NCI-H82 (cell line): ENCODE measurements at places on chromosomes 6 and 20.

DNA sequence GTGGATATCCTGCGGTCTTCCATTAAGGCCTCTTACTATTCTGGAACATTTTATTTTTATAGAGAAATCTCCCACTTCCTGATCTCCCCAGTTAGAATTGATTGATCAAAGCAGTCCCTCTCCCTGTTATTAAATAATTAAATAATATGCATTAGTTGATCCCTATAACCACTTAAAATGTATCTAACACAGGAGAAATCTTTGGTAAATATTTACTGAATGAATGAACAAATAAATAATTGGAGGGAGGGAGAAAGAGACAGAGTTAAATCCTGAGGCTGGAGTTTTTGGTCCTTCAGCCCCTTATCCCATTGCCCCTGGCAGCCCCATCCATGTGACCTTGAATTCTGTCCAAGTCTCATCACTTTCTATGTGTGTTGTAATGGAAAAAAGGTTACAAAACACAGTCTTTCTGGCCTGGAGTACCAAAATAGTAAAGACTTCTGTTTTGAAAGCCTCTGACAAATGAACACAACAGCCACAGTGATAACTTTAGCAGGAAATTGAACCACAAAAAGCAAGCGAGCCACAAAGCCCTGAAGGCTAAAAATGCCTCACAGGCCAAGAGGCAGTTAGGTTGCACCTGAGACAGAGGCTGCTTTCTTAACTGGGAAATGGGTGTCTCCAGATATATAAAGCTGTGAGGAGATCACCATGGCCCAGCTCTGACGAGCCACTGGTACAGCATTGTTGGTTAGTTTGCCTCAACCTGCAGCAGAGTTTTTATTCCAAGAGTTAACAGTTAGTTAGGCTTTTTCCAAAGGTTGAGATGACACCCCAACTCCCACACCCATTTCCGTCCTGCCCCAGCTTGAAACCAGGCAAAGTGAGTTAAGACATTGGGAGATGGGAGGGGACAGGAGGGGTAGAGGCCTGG is 11.3 kb downstream of the NT5E start:
- no peak for DNase-seq

GRCh38 chr20:58740356-58741308 is 48.0 kb downstream of the NPEPL1 start:
- no peak for DNase-seq

DNA sequence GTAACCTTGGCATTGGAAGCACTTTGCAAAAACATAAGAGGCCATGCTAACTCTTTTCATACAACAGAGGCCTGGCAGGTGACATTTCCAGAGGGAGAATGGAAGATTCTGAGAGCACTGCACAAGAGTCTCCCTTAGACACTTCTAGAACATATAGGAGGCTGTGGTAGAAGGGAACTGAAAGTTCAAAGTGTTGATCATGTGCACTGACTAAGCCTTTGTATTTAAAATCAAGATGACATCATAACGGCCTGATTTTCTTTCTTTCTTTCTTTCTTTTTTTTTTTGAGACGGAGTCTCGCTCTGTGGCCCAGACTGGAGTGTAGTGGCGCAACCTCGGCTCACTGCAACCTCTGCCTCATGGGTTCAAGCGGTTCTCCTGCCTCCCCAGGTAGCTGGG is 26.8 kb upstream of the DNAAF9 start:
- no peak for DNase-seq

DNA sequence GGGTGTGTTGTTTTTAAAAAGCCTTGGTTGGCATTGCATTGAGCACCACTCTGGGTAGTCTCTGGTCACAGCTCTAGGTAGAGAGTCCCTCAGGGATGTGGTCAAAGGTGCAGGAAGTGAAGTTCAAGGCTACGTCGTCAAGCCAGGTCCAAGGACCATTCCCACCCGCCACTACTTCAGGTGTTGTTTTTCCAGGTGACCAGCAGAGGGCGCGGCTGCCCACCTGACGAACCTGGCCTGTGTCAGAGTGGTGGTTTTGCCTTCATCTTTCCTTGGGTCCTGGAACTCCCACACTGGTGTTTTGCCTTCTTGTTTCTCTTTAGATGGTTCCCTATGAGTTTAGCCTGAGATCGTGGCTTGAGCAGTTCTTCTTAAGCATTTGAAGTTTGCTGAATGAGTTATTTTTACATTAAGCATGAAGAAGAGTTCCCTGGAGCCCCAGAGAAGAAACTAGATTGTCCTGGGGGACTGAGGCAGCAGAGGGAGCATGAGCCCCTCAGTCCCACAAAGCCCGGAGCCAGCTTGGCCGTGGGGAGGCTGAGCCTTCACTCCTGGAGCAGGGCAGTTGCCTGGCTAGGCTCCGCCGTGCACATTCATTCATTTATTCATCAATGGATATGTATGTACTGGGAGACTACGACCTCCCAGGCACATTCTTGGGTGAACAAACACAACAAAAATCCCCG is 5.6 kb upstream of the PHACTR3 start:
- peak; percentile 61 for DNase-seq

DNA sequence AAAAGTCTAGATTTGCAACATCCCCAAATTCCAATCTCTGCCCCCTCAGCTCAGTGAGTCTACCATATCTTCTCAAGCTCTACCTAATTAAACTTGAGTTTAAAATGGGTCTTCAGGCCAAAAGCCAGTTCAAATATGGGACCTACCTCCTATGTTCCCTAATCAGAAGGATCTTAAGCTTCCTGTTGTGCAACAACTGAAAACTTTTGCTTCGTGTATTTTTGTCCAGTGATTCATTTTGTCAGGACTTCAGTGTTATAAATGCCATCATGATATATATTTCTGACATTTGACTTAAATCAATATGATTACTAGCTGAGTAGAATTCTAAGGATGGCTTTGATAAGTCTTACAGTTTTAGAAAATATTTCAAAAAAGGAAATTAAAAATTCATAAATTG is 622.6 kb upstream of the PTCHD4 start:
- DNase-seq = no peak

GRCh38 chr6:43669922-43670622 is 17.5 kb downstream of the MRPS18A start:
- no peak for DNase-seq

- DNase-seq = peak; percentile 23
Measured at GRCh38 chr6:154247119-154247861, 109.3 kb downstream of the IPCEF1 start.

DNA sequence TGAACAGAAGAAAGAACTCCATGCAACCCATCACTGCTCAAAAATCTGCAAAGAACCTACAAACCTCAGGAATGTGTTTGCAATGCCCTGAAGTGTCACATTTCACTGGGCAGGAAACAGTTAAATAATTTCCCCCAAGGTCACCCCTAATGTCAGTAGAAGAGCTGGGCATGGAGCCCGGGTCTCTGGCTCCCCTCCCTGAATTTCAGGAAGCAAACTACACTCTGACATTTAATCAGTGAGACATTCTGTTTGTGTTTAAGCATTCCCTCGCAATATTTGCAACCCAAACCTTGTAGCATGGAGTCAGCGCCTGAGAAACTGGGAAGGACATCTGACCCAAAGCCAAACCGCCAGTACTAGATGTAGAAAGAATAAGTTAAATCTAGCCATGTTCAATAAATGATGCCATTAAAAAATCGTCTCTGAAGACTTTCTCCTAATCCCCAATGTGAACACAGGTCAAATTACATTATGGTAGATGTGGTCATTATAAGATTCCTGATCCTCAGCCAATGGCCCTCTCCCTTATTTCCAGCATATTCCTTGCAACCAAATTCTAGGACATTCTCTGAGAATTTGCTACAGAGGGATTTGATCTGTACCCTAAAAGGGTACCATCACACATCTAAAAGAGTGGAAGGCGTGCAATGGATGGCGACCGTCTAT is 91.2 kb upstream of the ADTRP start:
- no peak for DNase-seq

GRCh38 chr20:8076306-8077136 is 55.5 kb upstream of the PLCB1 start:
- no peak for DNase-seq

GRCh38 chr20:50332491-50332980 is 141.9 kb downstream of the CEBPB start:
- DNase-seq = no peak

- DNase-seq = no peak
Measured at GRCh38 chr20:3470208-3470626, 601 bp upstream of the ATRN start.

DNA sequence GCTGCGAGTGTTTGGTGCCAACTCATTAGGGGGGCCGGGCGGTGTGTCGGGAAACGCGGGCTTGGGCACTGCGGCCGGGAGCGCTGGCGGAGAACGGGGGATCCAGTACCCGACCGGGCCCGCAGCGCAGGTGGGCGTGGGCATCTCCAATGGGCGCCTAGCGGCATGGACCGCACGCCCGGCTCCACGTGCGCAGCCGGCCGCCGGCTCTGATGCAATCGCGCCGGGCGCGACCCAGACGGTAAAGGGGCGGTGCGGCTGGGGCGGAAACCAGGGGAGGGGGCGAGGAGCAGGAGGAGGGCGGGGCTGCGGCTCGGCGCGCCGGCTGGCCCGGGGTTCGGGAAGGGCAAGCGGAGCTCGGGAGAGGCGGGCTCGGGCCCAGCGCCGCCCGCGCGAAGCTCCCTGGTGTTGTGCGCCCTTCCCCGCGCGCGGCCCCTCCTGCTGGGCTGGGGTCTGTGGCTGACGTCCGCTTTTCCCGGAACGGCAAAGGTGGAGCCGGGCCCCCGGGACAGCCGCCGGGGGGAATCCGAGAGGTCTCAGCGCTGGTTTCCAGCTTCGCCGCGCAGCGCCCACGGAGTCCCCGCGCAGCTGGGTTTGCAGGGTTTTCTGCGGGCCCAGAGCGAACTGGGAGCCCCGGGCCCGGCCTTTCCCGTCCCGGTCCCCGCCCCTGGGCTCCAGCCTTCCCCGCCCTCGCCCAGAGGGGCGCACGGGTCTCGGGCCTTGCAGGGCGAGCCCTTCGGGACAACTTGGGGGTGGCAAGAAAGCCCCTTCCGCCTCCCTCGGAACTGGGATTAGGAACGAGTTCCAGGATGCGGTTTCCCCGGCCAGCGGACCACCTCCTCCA is 867 bp downstream of the MTHFD1L start:
- DNase-seq = peak; percentile 96

GRCh38 chr6:8017705-8018104 is 46.5 kb downstream of the BLOC1S5 start:
- no peak for DNase-seq

GRCh38 chr6:56995347-56995902 is 40.5 kb downstream of the BEND6 start:
- peak; percentile 13 for DNase-seq

DNA sequence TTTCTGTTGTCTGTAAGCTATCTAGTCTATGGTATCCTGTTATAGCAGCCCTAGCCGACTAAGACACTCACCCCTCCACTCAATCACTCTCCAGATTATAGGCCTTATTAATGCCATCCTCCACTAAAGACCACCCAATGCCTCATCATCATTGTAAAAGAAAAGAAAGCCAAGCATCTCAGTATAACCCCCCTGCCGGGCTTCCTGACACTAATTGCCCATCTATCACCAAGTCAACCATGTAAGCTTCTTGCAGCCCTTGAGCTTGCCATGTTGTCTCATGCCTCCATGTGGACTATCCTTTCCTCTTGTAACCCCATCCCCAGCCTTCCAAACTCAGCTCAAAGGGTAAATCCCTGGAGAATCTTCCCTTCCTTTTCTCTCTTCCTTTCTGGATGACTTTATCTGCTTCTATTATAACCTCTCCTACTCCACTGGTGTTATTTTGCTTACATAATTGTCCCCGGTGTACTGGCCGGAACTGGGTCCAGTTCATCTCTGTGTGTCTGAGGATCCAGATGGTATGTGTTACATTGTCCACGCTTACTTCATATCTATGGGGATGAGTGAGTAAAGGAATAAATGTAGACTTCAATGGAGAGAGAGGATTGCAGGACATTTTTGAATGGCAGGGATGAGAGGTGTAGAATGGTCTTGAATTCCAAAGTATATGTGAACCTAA is 202.9 kb upstream of the SOX4 start:
- DNase-seq = peak; percentile 18

DNA sequence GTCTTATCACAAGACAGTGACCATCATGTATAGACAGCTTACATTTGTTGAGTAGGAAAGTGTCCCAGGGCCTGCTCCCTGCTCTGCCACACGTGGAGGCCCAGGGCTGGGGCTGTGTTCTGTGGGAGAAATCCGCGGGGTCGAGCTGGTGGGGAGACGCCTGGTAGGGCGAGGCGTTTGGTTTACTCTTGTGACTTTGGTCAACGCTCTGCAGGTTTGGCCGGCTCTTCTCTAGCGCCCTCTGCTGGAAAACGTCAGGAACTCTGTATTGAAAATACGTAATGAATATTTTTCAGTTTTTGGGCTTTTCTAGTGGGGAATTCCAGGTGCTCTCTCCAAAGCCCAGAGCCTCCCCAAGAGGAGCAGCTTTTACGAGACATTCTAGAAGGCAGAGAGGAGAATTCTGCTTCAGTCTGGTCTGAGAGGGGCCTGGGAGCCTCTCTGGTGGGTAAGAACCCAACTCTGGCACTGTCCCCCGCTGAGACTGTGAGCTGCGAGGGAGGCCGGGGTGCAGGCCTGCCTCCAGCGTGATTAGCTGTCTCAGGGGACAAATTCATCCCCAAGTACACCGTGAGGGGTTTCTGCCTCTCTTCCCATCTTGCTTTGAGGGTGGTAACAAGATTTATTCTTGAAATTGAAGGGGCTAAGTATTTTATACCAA is 112.6 kb upstream of the RALGAPA2 start:
- peak; percentile 74 for DNase-seq

DNA sequence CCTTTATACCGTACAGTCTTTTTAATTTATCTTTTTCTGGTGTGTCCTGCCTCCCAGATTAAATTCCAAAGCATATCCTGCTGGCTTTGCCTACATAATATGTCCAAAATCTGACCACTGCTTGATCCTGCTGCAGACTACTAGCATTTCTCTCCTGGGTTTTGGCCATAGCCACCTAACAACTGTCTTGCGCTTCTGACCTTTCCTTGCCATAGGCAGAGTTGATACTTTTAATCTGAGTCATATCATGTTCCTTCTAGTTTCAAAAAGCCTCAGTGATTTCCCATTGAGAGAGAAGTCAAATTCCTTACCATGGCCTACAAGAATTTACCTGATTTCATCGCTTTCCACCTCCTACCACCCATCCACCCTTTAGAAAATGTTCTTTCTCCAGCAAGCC is 104.8 kb downstream of the BCKDHB start:
- no peak for DNase-seq

GRCh38 chr6:160055813-160056212 is 65.8 kb upstream of the SLC22A1 start:
- no peak for DNase-seq

DNA sequence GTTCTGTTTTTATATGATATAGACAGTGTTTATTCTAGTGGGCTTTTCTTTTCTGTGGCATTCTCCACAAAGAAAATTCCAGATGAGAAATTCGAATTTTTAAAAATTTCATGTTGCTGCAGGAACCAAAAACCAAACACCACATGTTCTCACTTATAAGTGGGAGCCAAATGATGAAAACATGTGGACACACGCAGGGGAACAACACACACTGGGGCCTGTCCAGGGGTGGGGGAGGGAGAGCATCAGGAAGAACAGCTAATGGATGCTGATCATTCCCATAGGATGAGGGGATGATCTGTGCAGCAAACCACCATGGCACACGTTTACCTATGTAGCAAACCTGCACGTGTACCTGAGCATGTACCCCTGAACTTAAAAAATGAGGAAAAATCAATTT is 499.0 kb upstream of the SLC35B3 start:
- no peak for DNase-seq

- peak; percentile 49 for DNase-seq
Measured at GRCh38 chr6:111087871-111088667, 766 bp downstream of the SLC16A10 start.
